Heart left ventricle (tissue), 16 donors: ENCODE measurements at places on chromosomes 1 and 21. TPM values are rescaled to one million over a fixed set of nuclear protein-coding genes. Genes with fewer than 3 reads are reported as not detected.
A peak's percentile ranks its signal among the peaks of the same experiment; 100 is the strongest.

FAM151A gene
- total RNA-seq = 1.9 TPM

SPATA21 gene
- not detected for total RNA-seq

LHX8 gene
- total RNA-seq = not detected

NCMAP gene
- total RNA-seq = not detected

ZBTB40 gene
- 17.6 TPM for total RNA-seq

ARTN gene
- total RNA-seq = not detected

PTPN22 gene
- total RNA-seq = 2.8 TPM

CENPS gene
- total RNA-seq = 8.0 TPM

CD1B gene
- not detected for total RNA-seq

PLPPR4 gene
- total RNA-seq = 0.12 TPM

C1orf87 gene
- not detected for total RNA-seq

ATP5PF gene
- total RNA-seq = 549 TPM

DNA sequence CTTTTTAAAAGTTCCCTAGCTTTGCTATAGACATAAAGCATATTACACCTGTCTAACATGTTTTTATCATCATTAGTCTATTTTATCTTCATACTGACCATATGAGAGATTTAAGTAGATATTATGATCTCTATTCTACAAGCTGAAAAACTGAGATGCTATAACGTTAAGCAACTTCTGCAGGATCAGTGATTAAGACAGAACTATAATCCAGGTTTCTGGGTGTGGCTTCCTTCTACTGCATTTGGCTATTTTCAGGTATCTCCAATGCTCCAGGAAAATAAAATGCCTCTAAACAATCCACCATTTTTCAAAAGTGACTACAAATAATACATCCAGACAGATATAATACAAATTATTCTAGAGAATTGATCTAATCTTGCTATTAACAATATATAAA is 53.4 kb downstream of the RGS2 start:
- H3K4me3 ChIP-seq = no peak overlapping the region
- no peak for DNase-seq
- H3K27ac ChIP-seq = no peak overlapping the region
- no peaks in the 10 kb centered on the region for H3K36me3 ChIP-seq

DNA sequence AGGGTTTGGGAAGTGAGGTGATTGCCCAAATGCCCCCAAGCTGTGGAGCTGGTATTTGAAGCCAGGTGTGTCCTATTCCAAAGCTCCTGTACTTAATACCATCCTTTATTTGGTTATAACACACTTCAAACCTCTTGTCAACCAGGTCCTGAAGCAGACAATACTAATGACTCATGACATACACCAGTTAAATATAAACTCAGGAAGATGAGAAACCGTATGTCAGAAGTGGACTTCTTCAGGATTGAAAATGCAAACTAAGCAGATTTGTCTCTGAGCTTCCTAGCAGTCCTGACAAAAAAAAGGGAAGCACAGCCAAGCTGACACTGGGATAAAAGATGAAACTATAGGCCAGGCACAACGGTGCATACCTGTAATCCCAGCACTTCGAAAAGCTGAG is 70.6 kb downstream of the ALPL start:
- DNase-seq = no peak
- H3K27me3 ChIP-seq = no peaks in the 10 kb centered on the region
- no peaks in the 10 kb centered on the region for H3K36me3 ChIP-seq
- H3K4me1 ChIP-seq = peaks cover 4% of the 10 kb centered on the region
- no peak overlapping the region for H3K4me3 ChIP-seq

- no peaks in the 10 kb centered on the region for H3K36me3 ChIP-seq
- no peak overlapping the region for H3K27ac ChIP-seq
- H3K27me3 ChIP-seq = no peaks in the 10 kb centered on the region
- no peaks in the 10 kb centered on the region for H3K4me1 ChIP-seq
These were observed 21.7 kb downstream of the ASTN1 start for GRCh38 chr1:177142791-177143271.

GRCh38 chr21:37219761-37220432 is 47.2 kb downstream of the VPS26C start:
- peak overlapping the region; percentile 82 for H3K27ac ChIP-seq
- peaks cover 13% of the 10 kb centered on the region for H3K4me1 ChIP-seq
- no peak for DNase-seq
- H3K27me3 ChIP-seq = no peaks in the 10 kb centered on the region
- peak overlapping the region; percentile 62 for H3K4me3 ChIP-seq

- H3K4me1 ChIP-seq = no peaks in the 10 kb centered on the region
- no peak for DNase-seq
- no peaks in the 10 kb centered on the region for H3K36me3 ChIP-seq
- H3K27me3 ChIP-seq = no peaks in the 10 kb centered on the region
- no peak overlapping the region for H3K27ac ChIP-seq
These were observed 22.5 kb upstream of the RHBDL2 start for GRCh38 chr1:38964140-38964548.

GRCh38 chr21:35303085-35303484 is 254.0 kb upstream of the RUNX1 start:
- no peak for DNase-seq
- H3K4me3 ChIP-seq = no peak overlapping the region
- no peak overlapping the region for H3K27ac ChIP-seq
- H3K36me3 ChIP-seq = no peaks in the 10 kb centered on the region

GRCh38 chr1:168980656-168981055 is 125.8 kb upstream of the ATP1B1 start:
- H3K4me1 ChIP-seq = no peaks in the 10 kb centered on the region
- H3K27me3 ChIP-seq = no peaks in the 10 kb centered on the region
- no peaks in the 10 kb centered on the region for H3K36me3 ChIP-seq
- no peak for DNase-seq
- no peak overlapping the region for H3K4me3 ChIP-seq

DNA sequence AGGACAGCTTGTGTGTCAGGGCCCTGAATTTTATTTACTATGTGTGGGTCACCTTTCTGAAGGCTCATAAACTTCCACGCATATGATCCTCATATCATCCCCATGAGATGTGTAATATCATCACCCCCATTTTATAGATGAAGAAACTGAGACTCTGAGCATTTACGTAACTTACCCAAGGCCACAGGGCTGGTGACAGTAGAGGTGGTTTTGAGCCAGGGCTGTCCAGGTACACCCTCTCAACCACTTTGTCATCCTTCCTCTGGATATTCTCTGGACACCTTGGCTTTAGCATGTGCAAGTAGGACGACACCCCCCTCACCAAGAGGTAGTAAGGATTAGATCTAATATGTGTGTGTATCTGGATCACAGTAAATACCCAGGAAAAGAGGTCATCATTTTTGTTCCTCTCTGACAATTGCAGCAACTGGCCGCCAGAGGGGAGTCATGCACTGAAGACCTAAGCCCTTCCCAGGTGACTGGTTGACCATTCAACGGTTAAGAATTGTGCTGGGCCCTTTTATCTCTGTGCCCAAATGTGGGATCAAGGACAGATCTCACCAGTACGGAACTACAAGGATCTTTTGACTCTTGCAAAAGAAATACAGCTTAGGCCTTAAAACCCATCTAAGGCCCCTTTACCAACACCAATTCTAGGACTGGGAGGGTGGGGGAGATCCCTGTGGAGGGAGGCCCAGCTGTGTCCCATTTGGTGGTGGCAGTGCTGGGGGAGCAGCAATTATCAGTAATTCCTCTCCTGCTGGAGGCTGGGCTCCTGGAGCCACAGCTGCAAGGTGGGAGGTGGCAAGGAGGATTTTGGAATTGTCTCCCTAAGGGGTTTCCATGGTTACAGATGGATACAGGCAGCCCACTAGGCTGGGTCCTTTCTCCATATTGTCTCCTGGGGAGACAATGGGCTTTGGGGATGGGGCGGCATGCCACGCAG is 13.7 kb upstream of the E2F2 start:
- H3K4me1 ChIP-seq = peaks cover 2% of the 10 kb centered on the region
- H3K27ac ChIP-seq = no peak overlapping the region
- H3K36me3 ChIP-seq = no peaks in the 10 kb centered on the region
- DNase-seq = peak; percentile 82
- no peaks in the 10 kb centered on the region for H3K27me3 ChIP-seq

- H3K27me3 ChIP-seq = no peaks in the 10 kb centered on the region
- no peak overlapping the region for H3K27ac ChIP-seq
- DNase-seq = no peak
- peaks cover 61% of the 10 kb centered on the region for H3K4me1 ChIP-seq
These were observed 3.3 kb downstream of the CD46 start for GRCh38 chr1:207754974-207755700.

GRCh38 chr1:51324251-51325010 is 5.9 kb downstream of the TTC39A start:
- no peak overlapping the region for H3K4me3 ChIP-seq
- H3K4me1 ChIP-seq = peaks cover 19% of the 10 kb centered on the region
- no peak for DNase-seq
- H3K27me3 ChIP-seq = no peaks in the 10 kb centered on the region
- H3K27ac ChIP-seq = no peak overlapping the region

- no peaks in the 10 kb centered on the region for H3K27me3 ChIP-seq
- H3K36me3 ChIP-seq = no peaks in the 10 kb centered on the region
- no peaks in the 10 kb centered on the region for H3K4me1 ChIP-seq
- H3K27ac ChIP-seq = no peak overlapping the region
These were observed 1.3 kb downstream of the KRTAP12-4 start for GRCh38 chr21:44653123-44653522.

GRCh38 chr21:26835027-26835713 is 10.0 kb downstream of the ADAMTS1 start:
- peaks cover 6% of the 10 kb centered on the region for H3K36me3 ChIP-seq
- H3K27ac ChIP-seq = no peak overlapping the region
- no peak for DNase-seq
- H3K4me1 ChIP-seq = peaks cover 5% of the 10 kb centered on the region
- no peak overlapping the region for H3K4me3 ChIP-seq

- H3K27me3 ChIP-seq = no peaks in the 10 kb centered on the region
- no peaks in the 10 kb centered on the region for H3K36me3 ChIP-seq
- no peak for DNase-seq
- H3K4me1 ChIP-seq = peaks cover 18% of the 10 kb centered on the region
- peak overlapping the region; percentile 89 for H3K4me3 ChIP-seq
- peak overlapping the region; percentile 88 for H3K27ac ChIP-seq
These were observed 16.3 kb downstream of the IER5 start for GRCh38 chr1:181104790-181105133.

GRCh38 chr1:57384284-57384683 is 39.6 kb downstream of the DAB1 start:
- no peak overlapping the region for H3K27ac ChIP-seq
- H3K27me3 ChIP-seq = no peaks in the 10 kb centered on the region
- no peak for DNase-seq
- H3K4me1 ChIP-seq = no peaks in the 10 kb centered on the region
- H3K36me3 ChIP-seq = no peaks in the 10 kb centered on the region

GRCh38 chr1:237050185-237050584 is 8.2 kb downstream of the RYR2 start:
- no peaks in the 10 kb centered on the region for H3K36me3 ChIP-seq
- H3K4me1 ChIP-seq = peaks cover 13% of the 10 kb centered on the region
- peak overlapping the region; percentile 85 for H3K4me3 ChIP-seq
- no peak for DNase-seq

- no peak for DNase-seq
- no peak overlapping the region for H3K4me3 ChIP-seq
- no peaks in the 10 kb centered on the region for H3K36me3 ChIP-seq
- no peaks in the 10 kb centered on the region for H3K4me1 ChIP-seq
- H3K27me3 ChIP-seq = no peaks in the 10 kb centered on the region
- H3K27ac ChIP-seq = no peak overlapping the region
These were observed 70.9 kb upstream of the PLPPR4 start for GRCh38 chr1:99193431-99193830.

DNA sequence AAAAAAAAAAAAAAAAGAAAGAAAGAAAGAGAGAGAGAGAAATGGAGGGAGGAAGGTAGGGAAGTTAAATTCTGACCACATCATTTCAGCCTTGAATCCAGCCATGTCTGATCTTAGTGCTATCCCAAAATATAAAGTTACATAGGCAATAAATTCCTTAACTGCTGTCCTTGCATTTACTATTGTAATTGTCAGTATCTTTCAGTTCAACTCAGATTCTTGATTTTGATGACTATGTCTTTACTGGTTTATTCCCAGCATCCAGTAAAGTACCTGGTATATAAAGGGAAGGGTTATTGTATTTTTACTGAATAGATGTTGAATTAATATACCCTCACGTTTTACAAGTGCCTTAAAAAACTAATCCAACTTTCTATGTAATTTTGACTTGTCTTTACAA is 8.9 kb upstream of the COP1 start:
- H3K4me1 ChIP-seq = no peaks in the 10 kb centered on the region
- H3K4me3 ChIP-seq = no peak overlapping the region
- H3K36me3 ChIP-seq = no peaks in the 10 kb centered on the region
- no peak for DNase-seq

- no peak for DNase-seq
- H3K27ac ChIP-seq = no peak overlapping the region
- H3K4me3 ChIP-seq = no peak overlapping the region
- H3K36me3 ChIP-seq = no peaks in the 10 kb centered on the region
These were observed 113.0 kb upstream of the UBE2U start for GRCh38 chr1:64090436-64090835.

GRCh38 chr1:94917251-94917650 is 9.7 kb downstream of the CNN3 start:
- H3K27ac ChIP-seq = no peak overlapping the region
- no peak for DNase-seq
- H3K27me3 ChIP-seq = no peaks in the 10 kb centered on the region
- H3K4me1 ChIP-seq = peaks cover 99% of the 10 kb centered on the region
- peaks cover 7% of the 10 kb centered on the region for H3K36me3 ChIP-seq
- no peak overlapping the region for H3K4me3 ChIP-seq

GRCh38 chr1:230308039-230308438 is 118.1 kb downstream of the PGBD5 start:
- no peak overlapping the region for H3K27ac ChIP-seq
- H3K27me3 ChIP-seq = no peaks in the 10 kb centered on the region
- no peaks in the 10 kb centered on the region for H3K4me1 ChIP-seq
- no peak overlapping the region for H3K4me3 ChIP-seq
- DNase-seq = peak; percentile 71

GRCh38 chr1:165603810-165604209 is 27.2 kb upstream of the MGST3 start:
- H3K4me1 ChIP-seq = no peaks in the 10 kb centered on the region
- no peak overlapping the region for H3K27ac ChIP-seq
- H3K36me3 ChIP-seq = no peaks in the 10 kb centered on the region
- no peak for DNase-seq

DNA sequence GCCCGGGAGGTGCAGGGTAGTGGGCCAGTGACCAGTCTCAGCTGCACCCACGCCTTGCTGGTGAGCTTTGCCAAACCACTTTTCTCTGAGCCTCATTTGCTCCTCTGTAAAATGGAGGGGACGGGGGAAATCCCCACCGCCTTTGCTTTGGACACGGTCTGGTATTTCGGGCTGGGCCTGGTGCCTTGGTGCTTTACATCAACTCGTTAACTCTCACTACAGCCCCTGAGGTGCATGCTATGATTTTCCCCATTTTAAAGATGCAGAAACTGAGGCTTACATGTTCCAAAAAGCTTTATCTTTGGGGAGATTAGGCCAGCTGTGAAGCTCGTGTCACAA is 116.1 kb upstream of the RUNX3 start:
- no peak overlapping the region for H3K4me3 ChIP-seq
- no peak overlapping the region for H3K27ac ChIP-seq
- H3K27me3 ChIP-seq = no peaks in the 10 kb centered on the region
- no peaks in the 10 kb centered on the region for H3K36me3 ChIP-seq
- DNase-seq = no peak
